Breast epithelium (tissue), 4 donors: ENCODE measurements at places on chromosomes 2 and 18.
A peak's percentile ranks its signal among the peaks of the same experiment; 100 is the strongest.

GRCh38 chr18:8496186-8496585 lies 113.1 kb upstream of the RAB12 start:
- DNase-seq = no peak

DNA sequence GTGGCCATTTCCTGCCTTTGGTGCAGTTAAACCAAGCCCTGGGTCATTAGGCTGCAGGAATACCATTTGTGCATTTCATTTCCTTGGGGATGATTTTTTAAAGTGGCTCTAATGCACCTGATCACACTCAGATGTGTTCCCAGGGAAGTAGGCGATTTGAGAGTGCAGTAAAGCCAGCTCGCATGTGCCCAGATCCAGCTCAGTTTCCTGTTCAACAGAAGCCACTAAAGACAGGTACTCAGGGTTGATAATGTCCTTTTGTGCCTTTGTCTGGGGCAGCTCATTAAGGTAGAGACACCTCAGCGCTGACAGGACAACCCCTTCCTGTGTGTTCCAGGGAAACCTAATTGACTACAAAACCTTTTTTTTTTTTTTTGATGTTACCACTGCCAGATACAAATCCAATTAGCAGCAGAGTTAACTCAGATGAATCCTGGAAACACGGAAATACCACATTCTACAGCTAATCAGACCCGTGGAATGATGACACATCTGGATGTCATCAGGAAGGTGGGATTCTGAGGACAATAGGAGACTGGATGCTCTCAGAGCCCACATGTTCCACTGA lies 15.2 kb upstream of the CHRNA1 start:
- no peak for DNase-seq

- DNase-seq = no peak
These were observed 749 bp downstream of the STK25 start for GRCh38 chr2:241507430-241508239.

DNA sequence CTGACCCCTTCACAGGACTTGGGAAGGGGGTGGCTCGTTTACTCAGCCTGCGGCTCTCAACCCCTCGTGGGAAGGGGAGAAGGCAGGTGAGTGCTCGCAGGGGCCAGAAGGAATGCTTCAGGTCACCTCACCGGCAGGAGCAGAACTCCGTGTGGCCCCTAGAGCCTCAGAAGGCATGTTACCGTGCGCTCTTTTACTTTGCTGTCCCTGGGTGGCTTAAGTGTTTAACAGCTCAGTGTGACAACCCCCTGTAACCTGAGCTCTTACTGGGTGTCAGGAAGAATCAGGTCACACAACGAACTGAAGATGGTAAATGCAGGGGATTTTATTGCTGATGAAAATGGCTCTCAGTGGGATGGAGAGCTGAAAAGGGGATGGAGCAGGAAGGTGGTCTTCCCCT lies 1235.4 kb downstream of the LRP1B start:
- DNase-seq = no peak

GRCh38 chr18:56381196-56381595 lies 257.2 kb downstream of the TXNL1 start:
- DNase-seq = no peak

GRCh38 chr2:202032846-202033316 lies 774 bp upstream of the FZD7 start:
- peak; percentile 61 for DNase-seq

- DNase-seq = no peak
These were observed 89.7 kb downstream of the TMEM247 start for GRCh38 chr2:46569061-46569560.

GRCh38 chr18:59149416-59149815 lies 9.7 kb downstream of the SEC11C start:
- DNase-seq = no peak

DNA sequence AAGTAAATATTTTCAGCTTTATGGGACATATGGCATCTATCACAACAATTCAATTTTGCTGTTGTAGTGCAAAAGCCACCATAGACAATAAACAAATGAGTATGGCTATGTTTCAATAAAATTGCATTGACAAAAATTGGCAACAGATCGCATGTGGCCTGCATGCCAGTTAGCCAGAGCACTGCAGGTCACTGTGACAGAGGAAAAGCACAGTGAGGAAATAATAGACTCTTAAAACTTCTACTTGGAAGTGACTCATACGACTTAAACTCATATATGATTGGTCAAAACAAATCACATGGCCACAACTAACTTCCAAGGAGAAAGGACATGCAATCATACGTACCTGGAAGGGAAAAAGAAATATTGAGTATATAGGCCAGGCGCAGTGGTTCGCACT lies 44.4 kb downstream of the EXOC6B start:
- DNase-seq = no peak

DNA sequence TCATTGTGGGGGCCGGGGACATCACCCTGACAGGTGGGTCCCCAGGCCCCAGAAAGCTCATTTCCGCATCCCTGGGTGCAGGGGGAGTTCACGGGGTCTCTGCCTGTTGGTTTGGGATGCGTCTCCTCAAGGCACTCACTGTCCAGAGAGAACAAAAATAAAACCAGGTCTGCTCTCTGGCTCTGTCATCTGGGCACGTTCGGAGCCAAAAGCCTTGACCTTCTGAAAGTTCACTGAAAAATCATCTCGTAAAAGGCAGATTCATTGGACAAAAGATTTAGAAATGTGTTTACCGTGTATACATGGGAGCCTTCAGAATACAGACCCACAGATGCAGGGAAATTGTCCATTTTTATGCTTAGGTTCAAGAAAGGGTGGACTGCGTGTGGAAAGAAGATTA lies 26.6 kb downstream of the MLPH start:
- no peak for DNase-seq

- DNase-seq = no peak
These were observed 27.2 kb downstream of the DPYSL5 start for GRCh38 chr2:26875065-26875634.

GRCh38 chr2:220550995-220551700 lies 923.7 kb downstream of the SLC4A3 start:
- no peak for DNase-seq

DNA sequence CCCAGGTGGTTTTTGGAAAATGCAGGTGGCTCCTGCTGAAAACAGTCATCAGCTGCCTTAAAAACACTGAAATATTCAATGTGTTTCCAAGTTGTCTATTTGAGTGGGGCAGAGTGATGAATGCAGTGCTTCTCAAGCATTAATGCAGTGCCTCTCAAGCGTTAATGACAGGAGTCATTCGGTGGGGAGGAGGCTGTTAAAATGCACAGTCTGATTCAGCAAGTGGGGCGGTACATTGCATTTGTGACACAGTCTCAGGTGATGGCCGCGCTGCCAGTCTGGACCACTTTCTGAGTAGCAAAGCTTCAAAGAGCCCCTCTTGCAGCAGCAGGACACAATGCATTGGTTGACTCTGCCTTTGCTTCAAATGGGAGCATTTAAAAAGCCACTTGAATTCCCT lies 231.4 kb upstream of the RGPD4 start:
- DNase-seq = no peak

DNA sequence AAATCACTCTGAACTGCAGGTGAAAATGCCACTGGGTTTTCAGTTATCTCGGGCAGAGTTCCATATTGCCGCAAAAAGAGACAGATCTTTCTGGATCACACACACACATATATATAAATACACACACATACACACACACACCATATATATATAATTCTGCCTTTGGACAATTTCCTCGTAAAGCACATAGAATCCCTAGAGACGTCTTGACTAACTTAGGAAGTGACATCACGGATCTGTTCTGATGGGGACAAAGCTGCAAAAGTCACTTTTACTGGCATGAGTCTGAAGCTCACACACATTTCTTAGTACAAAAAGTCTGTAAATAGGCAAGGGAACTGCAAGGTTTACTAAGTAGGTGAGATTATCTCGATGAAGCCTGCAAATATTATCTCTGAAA lies 28.6 kb upstream of the MBOAT2 start:
- no peak for DNase-seq

GRCh38 chr2:198657512-198658121 lies 800.1 kb downstream of the SATB2 start:
- DNase-seq = no peak

DNA sequence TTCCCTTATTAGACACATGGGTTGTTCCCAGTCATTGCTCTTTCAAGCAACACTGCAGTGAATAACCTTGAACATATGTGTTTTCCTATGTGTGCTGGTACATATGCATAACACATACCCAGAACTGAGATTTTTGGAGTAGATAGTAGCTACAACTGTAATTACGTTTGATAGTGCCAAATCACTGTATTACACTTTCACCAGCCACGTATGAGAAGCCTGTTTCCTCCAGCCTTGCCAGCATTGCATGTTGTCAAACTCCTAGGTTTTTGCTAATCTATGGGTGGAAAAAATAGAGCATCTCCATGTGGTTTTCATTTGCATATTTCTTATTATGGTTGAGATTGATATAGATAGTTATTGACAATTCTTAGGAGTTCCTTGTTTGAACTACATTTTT lies 56.5 kb upstream of the ACSL3 start:
- DNase-seq = no peak
